Thymus (tissue), 14 donors: ENCODE measurements at places on chromosomes 2 and 18.

GRCh38 chr18:52541056-52541455 lies 201.1 kb downstream of the DCC start:
- no peak for DNase-seq

DNA sequence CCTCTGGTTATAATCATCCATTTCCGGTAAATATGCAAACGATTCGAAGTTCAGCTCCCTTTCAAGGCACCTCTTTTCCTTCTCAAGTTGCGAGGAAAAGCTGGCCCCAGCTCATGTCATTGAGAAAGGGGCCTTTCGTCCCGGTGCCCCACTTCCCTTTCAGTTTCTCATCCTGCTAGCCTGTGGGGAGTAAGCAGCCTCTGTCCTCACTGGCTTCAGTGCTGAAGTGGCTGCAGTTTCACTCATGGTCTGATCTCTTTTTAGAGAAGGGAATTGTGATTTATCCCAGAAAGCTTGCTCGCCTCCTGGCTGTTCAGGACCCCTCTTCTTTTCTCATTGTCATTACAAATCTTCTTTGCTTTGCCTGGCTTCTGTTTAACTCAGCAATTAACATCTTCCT lies 207.5 kb downstream of the NR4A2 start:
- no peak for DNase-seq

- no peak for DNase-seq
Measured at GRCh38 chr2:69124343-69124742, 111.4 kb downstream of the ANTXR1 start.

GRCh38 chr2:227052879-227053278 lies 111.1 kb downstream of the COL4A4 start:
- no peak for DNase-seq

- no peak for DNase-seq
Measured at GRCh38 chr2:43486603-43487002, 109.2 kb downstream of the THADA start.

DNA sequence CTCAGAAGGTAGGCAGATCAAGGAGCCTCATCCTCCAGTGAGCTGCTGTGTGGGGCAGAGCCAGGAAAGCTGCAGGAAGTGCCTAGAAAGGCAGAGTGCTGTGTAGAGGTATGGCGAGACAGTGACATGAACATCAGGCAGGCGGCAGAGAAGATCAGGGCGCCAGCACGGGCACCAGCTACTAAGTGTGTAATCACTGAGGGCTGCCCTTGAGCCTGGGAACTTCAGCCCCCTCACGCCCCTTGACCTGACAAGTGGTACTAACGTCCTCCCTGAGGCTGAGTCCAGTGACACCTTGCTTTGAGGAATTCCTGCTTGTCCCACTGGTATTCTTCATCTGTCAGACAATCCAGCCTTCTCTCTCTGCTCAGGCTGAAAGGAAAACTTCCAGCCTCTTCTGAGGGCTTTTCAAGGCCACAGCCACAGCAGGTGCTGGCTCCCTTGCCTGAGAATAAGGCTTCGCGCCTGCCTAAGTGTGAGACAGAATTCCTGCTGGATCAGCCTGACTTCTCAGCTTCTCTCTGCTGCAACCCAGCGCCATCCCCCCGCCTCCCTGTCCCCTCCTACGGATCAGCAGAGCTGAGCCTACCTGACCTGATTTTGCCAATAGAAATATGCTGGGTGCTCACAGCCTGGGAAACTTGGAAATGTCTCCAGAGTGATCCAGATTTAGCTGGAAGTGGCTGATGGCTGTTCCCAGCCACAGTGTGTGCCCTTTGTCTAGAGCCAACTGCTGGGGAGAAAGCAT lies 148.0 kb downstream of the SMAD7 start:
- no peak for DNase-seq

- DNase-seq: no peak
Measured at GRCh38 chr2:9586465-9586864, 30.8 kb upstream of the ADAM17 start.

GRCh38 chr18:38074298-38074876 lies 508.8 kb upstream of the CELF4 start:
- DNase-seq: no peak

- no peak for DNase-seq
Measured at GRCh38 chr18:54382076-54382475, 24.4 kb downstream of the C18orf54 start.

DNA sequence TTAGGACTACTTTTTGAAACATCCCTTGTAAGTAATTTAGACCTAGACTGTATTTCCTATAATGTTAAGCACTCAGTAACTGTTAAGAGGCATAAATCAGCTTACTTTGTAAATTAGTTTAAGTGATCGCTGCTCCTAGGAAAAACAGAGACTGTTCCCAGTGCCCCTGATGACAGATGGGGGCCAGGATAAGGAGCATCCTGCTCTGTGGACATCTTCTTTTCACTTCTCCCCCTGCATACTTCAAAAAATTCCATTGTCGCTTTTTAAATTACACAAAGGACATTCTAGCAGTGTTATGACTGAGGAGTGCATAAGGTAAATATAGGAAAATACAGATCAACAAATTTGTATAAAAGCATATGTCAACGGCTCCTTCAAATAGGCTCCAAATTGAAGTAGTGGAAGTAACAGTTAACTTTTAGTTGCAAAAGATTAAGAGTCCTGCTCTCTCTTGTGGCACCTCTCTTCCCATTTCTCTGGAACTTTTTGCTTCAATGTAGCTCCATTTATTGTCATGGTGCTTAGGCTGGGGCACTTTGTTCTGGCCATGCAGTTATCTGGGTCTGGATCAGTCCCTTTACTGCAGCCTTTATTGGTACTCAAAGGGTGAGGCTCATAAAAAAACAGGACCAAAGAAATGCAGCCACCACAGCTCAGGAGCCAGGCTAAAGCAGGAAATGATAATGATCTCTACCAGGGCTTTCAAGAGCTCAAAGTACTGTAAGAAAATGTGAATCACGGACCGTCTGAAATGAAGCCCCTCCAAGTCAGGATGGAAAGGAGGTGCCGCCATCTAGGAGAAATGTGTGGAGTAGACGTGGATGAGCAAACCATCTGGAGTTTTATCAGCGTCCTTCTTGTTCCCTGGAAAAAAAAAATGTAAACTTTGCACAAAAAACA lies 162.1 kb upstream of the ZNF516 start:
- no peak for DNase-seq

DNA sequence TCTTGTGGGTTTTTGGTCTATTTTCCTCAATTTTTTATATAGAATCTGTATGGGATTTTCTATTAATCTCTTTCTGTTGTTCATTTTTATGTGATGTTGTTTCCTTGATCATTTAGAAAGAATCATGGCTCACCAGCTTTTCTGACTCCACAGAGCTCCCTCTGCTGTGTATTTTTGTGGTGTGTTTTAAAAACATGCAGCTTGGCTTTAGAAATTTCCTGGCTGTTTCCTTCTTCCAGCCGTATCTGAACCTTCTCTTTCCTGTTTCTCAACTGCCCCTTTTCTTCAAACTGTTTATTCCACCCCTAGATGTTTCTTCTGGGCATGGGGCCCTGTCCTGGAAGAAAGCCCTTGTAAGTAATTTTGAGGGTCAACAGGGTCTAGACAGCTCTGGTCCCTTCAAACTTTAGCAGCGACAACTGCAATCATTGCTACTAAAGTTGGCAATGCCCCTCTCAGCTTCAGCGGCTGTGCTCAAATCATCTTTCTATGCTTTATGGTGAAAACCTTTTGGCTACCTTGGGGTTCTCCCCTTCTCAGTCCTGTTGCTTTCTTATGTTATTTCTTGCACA lies 17.6 kb upstream of the COPS8 start:
- no peak for DNase-seq

DNA sequence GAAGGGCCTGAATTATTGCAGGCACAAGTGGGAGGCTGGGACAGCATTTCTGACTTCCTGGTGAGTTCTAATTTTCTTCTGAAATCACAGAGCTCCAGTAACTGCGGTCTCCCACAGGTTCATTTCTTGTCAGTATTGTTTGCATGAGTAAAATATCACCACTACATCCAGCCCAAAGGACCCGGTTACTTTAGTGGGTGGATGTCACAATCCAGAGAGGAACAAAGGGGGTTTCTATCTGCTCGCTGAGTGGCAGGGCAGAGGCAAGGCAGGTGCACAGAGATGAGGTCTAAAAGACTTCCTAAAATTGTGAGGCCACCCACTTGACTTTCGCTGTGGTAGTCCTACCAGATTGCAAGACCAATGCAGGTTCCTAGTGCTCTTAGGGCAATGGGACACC lies 800.4 kb upstream of the ID2 start:
- no peak for DNase-seq

DNA sequence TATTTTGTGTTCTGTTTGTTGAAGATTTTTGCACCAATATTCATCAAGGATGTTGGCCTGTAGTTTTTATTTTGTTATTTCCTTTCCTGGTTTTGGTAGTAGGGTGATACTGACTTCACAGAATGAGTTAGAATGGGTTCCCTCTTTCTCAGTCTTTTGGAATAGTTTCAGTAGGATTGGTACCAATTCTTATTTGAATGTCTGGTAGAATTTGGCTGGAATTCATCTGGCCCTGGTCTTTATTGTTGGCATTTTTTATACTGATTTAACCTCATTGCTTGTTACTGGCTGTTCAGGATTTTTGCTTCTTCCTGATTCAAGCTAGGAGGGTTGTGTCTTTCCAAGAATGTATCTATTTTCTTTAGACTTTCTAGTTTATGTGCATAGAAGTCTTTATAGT lies 263.7 kb downstream of the SOX11 start:
- DNase-seq: no peak

GRCh38 chr2:101152272-101153076 lies 1.3 kb upstream of the TBC1D8 start:
- DNase-seq: no peak

DNA sequence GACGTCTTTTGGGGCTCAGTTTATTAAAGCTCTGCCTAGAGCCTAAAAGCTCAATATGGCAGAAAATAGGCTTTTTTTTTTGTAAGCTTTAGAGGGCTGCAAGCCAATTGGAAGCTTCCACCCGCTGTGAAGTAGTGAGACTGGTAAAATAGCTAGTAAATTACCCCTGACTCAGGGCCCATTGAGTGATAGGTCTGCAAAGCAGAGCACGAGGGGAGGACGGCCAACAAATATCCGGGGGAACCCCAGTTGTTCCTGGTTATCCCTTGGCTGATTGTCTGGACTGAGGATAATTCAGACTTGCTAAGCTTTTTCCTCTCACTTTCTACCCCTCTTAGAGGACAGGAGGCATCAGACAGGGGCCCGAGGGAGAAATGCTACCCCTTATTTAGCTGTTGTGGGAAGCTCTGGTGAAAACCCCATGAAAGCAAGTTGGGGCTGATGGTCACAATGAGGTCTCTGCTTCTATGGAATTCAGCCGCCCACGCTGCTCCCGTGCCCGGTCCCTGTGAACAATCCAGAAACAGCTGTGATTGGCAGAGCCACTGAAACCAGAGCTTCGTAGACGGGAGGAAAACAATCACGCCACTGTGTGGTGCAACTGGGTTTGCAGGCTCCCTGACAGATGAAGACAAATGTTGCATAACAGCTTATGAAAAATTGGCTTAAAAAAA lies 141.9 kb upstream of the LGALSL start:
- DNase-seq: no peak

GRCh38 chr2:240383099-240383758 lies 52.2 kb upstream of the GPC1 start:
- no peak for DNase-seq

GRCh38 chr2:198390670-198391069 lies 586.3 kb downstream of the PLCL1 start:
- DNase-seq: no peak
